Esophagus squamous epithelium (tissue), 5 donors: ENCODE measurements at places on chromosomes 12 and 14.

DNA sequence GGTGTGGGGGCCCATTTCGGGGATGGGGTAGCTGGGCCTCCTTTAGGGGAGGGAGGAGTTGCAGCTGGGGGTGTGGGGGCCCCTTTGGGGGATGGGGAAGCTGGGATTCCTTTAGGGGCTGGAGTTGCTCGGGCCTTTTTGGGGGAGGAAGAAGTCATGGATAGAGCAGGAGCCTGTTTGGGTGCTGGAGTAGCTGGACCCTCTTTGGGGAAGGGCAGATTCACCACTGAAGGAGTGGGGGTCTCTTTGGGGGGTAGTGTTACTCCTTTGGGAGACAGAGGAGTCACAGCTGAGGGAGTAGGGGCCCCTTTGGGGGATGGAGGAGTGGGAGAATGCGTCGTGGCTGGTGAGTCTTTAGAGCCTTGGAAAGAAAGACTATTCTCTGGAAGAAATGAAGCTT is 6.5 kb downstream of the NACA start:
- DNase-seq, result no peak

GRCh38 chr14:56686416-56686815 is 106.8 kb downstream of the TMEM260 start:
- no peak for DNase-seq

DNA sequence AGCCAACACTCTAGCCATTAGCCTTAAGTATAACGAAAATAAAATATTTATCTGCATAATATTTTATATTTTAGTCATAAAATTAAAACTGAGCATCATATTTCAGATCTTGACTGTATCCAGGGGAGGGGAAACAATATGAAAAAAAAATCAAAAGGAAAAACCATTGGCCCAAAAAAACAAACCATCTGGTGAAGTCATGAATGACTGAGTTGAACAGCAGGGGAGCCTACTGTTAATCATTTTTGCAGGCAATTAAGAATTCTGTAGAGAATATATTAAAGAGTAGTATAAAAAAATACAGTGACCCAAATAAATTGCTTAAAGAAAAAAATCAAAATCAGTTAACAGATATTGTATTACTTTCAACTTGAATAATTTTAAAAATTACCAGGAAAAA is 224.8 kb downstream of the C12orf50 start:
- DNase-seq, result no peak

DNA sequence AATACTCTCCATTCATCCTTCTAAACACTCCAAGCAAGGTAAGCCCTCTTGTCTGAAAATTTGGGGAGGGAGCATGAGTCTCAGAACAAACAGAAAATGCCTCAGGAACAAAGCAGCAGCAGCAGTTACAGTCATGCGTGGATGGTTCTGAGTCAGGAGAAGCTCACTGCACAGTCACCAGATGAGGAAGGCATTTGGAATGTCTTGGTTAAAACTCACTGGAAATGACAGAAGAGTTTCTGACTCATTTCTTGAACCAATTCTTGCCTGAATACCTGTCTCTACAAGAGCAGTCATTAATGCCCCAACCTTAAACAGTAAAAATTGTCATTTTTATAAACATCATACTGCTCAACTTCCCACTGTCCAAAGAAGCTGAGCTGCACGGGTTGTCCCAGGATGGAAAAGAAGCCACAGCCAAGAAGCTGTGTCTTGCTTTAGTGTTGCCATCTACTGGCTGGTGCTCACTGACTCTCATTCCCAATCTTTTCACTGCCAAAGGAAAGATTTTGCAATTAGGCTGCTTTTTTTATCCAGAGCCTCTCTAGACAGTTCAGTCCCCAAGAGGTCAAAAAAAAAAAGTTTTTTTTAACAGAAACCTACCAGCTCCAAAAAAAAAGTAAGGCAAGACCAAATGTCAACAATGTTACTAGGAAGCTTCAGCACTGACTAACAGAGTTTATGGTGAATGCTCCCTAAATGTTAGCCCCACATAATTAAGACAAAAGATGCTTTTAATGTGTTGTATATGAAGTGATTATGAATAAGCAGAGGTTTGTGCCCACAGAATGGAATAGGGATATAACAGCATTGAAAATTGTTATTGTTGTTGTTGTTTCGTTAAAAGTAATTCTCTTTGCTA is 40.4 kb downstream of the KICS2 start:
- DNase-seq, result no peak

GRCh38 chr14:104341532-104342434 is 203.4 kb downstream of the KIF26A start:
- no peak for DNase-seq

GRCh38 chr12:32541754-32542374 is 137.2 kb upstream of the DNM1L start:
- no peak for DNase-seq

DNA sequence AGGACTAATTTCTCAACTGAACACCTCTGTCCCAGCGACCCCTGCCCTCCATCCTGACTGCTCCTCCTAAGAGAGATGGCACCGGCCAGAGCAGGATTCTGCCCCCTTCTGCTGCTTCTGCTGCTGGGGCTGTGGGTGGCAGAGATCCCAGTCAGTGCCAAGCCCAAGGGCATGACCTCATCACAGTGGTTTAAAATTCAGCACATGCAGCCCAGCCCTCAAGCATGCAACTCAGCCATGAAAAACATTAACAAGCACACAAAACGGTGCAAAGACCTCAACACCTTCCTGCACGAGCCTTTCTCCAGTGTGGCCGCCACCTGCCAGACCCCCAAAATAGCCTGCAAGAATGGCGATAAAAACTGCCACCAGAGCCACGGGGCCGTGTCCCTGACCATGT is 756 bp downstream of the RNASE7 start:
- DNase-seq, result no peak

GRCh38 chr12:110246636-110247339 is 34.3 kb upstream of the ATP2A2 start:
- DNase-seq, result no peak

- DNase-seq, result no peak
Measured at GRCh38 chr14:98953551-98954348, 318.2 kb downstream of the BCL11B start.

- no peak for DNase-seq
Measured at GRCh38 chr12:10469701-10470100, 16.5 kb upstream of the KLRC1 start.

- no peak for DNase-seq
Measured at GRCh38 chr12:102957339-102958050, at the start of gene ASCL1. ASCL1 (plus strand) TSS chr12:102957674; CDS start chr12:102958245, 571 bp downstream.

GRCh38 chr12:70964867-70965510 is 44.5 kb upstream of the PTPRR start:
- no peak for DNase-seq

DNA sequence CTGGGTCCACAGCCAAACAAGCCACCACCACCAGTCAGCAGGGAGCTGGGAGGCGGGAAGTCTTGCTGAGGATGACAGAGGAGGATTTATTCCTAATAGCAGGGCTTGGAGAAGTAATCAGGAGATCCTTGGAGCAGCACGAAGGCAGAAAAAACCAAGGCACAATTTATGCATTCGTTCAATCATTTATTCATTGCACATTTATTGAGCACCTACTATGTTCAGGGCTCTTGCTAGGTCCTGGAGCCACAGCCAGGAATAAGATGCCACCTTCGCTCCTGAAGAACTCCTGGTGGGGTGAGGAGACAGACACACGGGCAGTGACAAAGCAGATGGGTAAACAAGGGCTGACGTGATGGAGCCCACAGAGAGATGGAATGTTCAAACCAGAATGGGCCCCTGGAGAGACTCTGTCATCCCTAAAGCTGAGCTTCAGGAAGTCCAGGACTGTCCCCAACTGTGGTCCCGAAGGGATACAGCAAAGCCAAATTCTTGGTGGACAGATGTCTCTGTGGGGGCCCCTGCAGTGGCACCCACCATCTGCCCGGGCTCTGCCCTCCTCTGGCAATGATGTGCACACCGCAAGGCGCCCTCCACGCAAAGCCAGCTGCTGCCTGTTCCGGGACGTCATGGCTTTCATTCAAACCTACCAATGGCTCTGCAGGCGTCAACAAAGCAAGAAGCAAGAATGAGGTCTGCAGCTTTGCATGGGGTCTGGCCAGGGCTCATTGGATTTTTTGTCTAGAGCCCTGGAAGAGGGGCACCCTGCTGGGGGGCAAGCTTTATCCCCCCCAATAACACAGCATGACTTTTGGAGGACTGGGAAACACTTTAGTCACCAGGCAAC is 3.0 kb upstream of the TESC start:
- DNase-seq, result no peak

DNA sequence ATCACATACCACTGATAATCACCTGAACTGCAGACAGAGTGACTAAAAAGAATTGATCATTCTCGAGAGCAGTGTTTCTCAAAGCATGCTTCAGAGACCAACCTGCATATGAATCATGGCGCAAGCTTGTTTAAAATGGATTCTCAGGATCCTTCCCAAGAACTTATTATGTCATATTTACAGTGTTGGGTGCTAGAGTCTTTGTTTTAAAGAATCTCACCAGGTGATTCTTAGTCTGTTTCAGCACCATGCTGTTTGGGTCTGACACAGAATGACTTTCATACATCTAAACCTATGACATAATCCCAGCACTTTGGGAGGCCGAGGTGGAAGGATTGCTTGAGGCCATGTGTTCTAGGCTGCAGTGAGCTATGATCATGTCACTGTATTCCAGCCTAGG is 31.3 kb upstream of the SSPN start:
- DNase-seq, result no peak

DNA sequence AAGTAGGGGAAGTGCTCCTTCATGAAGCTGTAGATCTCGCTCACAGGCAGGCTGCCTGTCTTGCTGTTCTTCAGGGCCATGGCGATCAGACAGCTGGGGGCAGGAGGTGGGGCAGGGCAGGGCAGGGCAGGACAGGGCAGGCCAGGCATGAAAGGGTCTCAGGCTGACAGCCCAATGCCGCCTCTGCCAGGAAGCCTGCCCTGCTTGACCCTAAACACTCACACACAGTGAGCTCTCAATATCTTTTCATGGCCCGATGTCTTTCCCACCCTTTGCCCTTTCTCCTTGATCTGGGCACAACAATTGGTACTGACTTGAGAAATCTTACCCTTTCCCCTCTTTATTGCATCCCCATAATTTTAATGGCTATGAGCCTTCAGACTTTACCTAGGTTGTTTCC is 22.4 kb downstream of the FOXN4 start:
- no peak for DNase-seq

GRCh38 chr14:74946659-74947281 is 8.6 kb downstream of the PGF start:
- DNase-seq, result no peak
